ENCODE measurements at places on chromosomes 11 and 22.

- DNase-seq, result no peak
These were observed 18.1 kb upstream of the BDNF start for GRCh38 chr11:27718346-27718862.

DNA sequence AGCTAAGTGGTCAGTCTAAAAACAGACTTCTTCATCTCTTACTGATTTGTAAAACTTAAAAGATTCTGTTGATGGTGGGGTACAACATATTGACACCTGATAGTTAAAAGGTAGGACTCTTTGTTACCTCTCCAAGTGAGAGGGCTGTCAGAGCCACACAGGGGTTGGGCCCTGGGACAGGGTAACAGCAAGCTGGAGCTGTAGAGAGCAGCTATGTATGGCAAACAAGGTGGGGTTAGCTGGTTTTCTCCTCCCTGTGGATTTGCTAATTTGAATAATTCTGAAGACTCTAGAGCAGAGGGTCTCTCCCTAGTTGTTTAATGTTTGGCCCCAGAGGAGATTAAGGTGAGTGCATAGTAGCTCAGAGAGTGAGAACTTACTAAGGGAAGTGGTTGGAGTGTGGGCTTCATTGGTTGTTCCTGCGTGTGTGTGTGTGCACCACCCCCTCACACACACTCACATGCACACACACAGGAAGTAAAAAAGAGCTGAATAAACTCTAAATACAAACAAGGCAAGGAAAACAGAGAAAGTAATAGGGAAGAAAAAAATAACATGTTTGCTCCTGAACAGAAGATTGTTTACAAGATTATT lies 9.2 kb upstream of the GAS2 start:
- DNase-seq, result no peak

DNA sequence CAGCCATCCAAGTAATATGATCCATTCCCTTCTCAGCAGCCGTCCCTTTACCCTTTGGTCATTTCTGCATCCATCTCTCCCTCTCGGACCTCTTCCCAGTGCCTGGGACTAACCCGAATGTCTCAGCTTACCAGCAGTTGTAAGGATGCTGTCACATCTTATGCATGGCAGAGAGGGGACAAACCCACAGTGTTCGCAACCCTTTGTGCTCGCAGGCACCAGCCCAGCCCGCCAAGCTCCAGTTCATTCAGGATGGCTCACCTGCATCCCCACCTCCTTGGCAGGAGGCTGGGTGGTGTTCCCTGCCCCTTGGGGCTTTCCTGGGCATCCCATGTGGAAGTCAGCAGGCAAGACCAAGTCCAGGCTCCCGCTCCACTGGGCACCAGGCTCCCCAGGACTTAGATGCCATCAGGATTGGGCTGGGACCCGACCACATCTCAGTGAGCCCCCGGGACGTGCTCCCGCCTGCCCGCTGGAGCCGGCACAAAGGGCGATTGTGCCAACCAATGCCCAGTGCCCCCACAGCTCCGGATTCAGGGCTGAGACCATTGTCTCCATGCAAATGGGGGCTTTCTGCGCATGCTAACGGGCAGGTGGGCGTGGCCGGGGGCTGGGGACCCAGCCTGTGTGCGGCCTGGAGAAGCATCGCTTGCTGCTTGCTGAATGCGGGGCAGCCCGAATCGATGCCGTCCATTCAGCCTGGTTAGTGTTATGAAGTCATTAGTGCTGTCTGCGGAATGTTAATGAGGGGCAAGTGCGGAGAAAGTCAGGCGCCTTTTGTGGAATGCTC lies 108.6 kb downstream of the KCNQ1OT1 start:
- no peak for DNase-seq

GRCh38 chr22:27473533-27473932 lies 328.0 kb downstream of the MN1 start:
- no peak for DNase-seq

GRCh38 chr11:44926036-44926435 lies 24.6 kb downstream of the TP53I11 start:
- no peak for DNase-seq

DNA sequence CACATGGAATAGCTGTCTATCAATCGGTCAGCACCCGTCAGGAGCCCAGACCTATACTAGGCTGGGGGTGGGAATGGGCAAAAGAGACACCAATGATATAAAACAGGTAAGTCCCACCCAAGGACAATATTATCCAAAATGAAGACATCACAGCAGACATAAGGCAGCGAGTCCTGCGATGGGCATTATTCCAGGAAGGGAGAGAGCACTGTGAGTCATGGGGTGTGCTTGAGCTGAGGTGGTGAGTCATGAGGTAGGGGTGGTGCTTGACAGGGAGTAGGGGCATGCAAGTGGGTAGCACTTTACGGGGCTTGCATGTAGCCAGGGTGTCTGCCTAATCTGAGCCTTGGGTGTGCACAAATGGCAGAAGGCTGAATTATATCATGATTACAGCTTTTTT lies 605.0 kb upstream of the CADM1 start:
- no peak for DNase-seq

GRCh38 chr11:88174709-88175568 lies at the start of gene RAB38:
Gene RAB38, minus strand, starts transcription at chr11:88175443. Its CDS starts 59 bp downstream, at chr11:88175384.
- peak; percentile 14 for DNase-seq

DNA sequence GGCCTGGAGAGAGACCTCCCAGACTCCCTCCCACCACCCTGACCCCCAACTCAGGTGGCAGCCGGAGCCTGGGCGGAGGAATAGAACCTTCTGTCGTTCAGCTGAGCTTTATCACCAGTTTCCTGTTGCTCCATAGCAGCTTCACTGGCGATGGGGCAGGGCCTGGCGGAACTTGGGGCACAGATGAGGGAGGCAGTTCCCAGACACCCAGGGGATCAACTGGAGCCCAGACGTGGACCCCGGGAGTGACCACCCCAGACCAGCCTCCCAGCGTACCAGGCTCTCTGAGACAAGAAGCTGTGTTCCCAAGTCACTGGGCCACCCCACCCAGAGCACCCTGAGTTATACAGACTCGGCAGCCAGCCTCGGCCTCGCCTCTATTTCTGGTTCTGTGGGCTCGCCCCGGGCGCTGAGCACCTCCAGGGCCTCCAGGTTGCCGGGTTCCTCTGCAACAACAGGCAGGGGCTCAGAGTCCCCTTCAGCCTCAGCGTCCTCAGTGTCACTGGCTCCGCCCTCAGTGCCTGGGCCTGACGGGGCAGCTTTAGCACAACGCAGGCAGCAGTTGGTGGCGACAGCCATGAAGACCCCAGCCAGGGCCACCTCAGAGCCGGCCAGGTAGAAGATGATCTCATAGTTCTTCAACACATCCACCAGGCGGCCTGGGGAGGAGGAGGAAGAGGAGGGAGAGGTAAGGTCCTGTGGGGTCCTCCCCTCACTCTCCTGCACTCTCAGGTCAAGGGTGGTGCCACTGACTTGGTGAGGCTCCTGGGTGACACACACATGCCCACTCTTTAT lies 5.7 kb downstream of the SLC16A8 start:
- no peak for DNase-seq

GRCh38 chr22:44730022-44730393 lies 22.4 kb upstream of the ARHGAP8 start:
- DNase-seq, result no peak

DNA sequence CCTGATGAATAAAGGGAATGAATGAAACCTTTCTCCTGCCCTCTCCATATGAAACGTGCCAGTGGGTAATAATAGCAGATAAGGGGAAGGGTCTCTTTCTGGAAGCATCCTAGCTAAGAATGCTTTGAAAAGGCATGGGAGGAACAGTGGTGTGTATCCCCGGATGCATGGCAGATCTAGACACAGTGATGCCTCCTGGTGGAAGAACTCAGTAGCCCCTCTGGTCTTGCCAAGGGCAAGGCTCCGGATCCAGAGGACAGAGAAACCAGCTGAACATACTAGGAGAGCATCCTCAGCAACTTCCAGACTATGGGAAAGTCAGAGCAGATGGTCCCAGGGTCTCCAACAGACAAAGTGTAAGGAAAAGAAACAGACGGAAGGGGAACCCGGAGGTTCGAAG lies 6.4 kb downstream of the BAIAP2L2 start:
- no peak for DNase-seq

All from CD4-positive, alpha-beta T cell treated with Interleukin-2 at 100 ng/mL for 4 hours (primary cell).